Brain microvascular endothelial cell (primary cell): ENCODE measurements at places on chromosomes 12 and 14.

- no peak for DNase-seq
Observed at GRCh38 chr12:132143336-132144071, 615 bp downstream of the DDX51 start.

DNA sequence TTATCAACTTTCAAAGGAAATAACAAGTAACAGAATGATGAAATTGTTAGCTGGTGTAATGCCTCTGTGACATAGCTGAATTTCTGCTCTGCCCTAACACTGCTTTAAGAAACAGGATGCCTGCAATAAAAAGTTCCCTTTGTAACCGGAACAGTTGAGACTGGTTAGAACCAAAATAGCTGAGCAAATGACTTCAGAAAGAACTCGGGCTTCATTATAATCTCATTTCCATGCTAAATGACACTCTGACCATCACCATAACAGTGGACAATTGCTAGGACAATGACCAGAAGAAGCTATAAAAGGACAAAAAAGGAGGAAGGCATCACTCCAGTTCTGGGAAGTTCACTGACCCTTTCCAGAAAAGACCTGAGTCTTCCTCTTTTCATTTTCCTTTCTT is 23.5 kb upstream of the PYGL start:
- DNase-seq, result no peak

DNA sequence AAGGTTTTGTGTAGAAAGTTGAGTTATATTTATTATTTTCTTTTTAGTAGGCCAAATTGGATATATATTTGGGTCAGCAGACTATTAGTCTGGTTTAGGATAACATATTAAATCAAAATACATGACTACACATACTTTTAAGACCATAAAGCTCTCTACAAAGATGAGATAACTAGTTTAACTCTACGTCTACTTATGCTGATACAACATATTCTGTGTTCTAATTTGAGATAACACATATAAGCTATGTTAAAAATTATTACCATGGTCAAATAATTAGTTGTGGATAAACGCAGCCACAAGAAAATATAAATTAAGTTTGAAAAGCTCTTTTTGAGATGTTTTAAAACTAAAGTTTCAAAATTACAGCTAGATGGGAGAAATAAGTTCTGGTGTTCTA is 55.3 kb downstream of the IPO8 start:
- DNase-seq, result no peak

GRCh38 chr12:68281322-68282077 is 28.1 kb upstream of the IL22 start:
- DNase-seq, result no peak
